ENCODE measurements at places on chromosomes 5 and 9. TPM values are rescaled to one million over a fixed set of nuclear protein-coding genes. Genes with fewer than 3 reads are reported as not detected.
A peak's percentile ranks its signal among the peaks of the same experiment; 100 is the strongest.

DNA sequence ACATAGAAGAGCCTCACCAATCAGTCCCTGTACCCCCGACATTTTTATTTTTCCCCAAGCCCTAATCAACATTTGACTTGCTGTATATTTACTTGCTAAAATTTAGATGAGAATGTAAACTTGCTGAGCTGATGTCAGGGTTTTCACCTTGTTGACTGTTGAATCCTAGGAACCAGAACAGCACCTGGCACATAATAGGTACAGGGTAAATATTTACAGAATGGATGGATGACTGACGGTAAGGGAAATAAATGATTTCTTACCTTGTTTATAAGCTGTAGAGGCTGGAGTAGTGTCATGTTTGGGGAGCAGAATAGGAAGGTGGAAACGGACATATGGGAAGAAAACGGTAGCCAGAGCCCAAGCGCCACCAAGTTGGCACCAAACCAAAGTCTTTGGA, 107.0 kb upstream of the NUDT12 start:
- no peak for DNase-seq

DNA sequence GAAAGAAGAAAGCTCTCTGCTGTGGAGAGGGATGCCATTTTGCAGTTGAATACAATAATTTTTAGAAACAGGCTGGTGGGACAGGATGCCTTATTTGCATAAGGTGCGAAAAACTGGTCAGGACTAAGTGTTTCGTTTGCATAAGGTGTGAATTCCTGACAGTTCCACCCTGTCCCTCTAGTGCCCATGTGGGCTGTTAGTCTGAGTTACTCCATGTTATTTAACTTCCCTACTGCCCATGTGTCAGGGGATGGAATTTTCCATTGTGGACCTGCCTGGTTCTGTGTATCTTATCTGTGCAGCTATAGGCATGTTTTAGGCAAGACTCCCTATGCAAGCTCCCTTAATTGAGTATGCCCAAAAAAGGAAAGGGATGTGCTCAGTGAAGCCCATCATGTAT, 35.3 kb upstream of the NFIL3 start:
- DNase-seq, result no peak

GRCh38 chr9:130531670-130532069, 47.7 kb upstream of the FUBP3 start:
- DNase-seq, result no peak

- peak; percentile 59 for DNase-seq
Measured at GRCh38 chr5:17343675-17344074, 126.2 kb downstream of the BASP1 start.

DNA sequence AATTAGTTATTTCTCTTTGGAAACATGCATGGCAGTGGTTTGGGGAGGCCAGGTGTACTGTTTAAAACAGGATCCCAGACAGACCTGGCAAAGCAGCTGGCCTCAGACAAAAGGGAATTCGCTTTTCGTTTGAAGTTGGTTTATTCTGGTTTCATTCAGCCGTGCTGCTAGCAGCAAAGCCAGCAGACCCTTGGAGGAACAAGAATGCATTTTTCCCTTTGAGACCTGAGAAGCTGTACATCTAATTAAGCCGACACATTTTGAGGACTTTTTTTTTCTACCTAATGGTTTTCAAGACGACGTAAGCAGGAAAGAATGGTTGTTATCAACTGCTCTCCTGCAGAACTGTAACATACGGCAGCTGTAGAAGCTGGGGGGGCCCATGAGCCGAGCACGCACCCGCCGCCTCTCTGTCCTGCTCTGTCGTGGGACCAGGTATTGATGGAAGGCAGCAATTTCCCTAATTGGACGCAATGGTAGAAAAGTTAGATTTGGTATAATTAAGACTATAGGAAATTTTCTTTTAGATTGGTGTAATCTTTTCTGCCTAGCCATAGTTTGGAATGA, 13.6 kb downstream of the PLEKHG4B start:
- DNase-seq, result no peak

DNA sequence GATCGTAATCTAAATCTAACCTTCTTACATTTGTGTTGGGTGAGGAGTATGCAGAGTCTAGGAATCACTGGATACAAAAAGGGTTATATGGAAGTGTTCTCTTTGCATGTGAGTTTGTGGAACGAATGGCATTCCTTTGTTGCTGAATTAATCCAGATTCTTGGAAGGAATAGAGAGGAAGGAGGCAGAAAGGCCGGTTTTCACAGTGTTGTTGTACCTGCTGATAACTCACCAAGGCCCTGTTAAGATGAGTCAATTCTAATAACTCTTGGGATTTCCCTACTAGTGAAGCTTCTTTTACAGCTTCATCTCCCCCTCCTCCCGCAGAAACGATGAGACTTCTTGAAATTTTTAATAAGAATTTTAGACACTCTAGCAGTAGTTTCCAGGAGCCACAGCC, 84.0 kb downstream of the ZSWIM6 start:
- no peak for DNase-seq

DNA sequence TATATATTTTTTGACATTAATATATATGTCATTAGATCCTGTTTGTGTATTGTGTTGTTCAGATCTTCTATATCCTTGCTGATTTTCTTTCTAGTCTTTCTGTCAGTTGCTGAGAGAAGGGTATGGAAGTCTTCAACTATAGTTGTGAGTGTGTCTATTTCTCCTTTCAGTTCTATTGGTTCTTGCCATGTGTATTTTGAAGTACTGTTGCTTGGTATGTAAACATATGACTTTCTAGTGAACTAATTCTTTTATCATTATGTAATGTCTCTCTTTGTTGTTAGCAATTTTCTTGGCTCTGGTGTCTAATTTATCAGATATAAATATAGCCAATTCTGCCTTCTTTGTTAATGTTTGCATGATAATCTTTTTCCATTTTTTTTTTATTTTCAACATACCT, 84.3 kb upstream of the CAST start:
- DNase-seq, result no peak

DNA sequence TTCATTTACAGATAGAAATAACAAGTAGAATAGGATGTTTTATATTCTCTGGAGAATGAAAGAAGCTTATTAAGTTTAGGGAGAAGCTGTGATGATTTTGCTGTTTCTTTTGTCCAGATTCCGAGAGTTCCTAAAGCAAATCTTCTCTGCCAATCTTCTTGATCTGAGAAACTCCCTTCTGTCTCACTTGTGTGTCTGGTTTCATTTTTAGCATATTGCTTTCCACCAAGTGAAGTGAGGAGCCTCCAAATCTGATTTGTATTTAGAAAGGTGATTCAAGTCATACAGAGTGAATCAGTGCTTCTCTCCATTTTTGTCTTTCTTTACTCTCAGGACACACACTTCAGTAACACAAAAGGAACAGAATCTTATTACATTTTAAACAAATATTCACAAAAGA, 48.4 kb downstream of the STX17 start:
- no peak for DNase-seq

- DNase-seq, result peak; percentile 71
Measured at GRCh38 chr5:111278858-111279504, 54.8 kb downstream of the CAMK4 start.

GRCh38 chr9:13568841-13569601, 289.5 kb upstream of the MPDZ start:
- peak; percentile 52 for DNase-seq

Gene ANKRD18B
- total RNA-seq, result 1.4 TPM

Data from dermis blood vessel endothelial cell (primary cell).